Activated T-helper 17 cell treated with anti-CD3 and anti-CD28 coated beads, Interleukin-2, amount 50 U/mL, for 72 hours (primary cell): ENCODE measurements at places on chromosomes 11 and 22. TPM values are rescaled to one million over a fixed set of nuclear protein-coding genes. Genes with fewer than 3 reads are reported as not detected.

CCDC157 gene
- 0.50 TPM for total RNA-seq

GRCh38 chr11:78635814-78636506 is 61.3 kb upstream of the NARS2 start:
- H3K36me3 ChIP-seq = no peaks in the 10 kb centered on the region
- peak; percentile 86 for ATAC-seq
- H3K27ac ChIP-seq = no peak overlapping the region
- H3K4me1 ChIP-seq = peaks cover 13% of the 10 kb centered on the region

GRCh38 chr22:24725736-24726135 is 48.8 kb downstream of the PIWIL3 start:
- no peak overlapping the region for H3K27ac ChIP-seq
- no peak for ATAC-seq
- H3K4me1 ChIP-seq = no peaks in the 10 kb centered on the region
- peaks cover 21% of the 10 kb centered on the region for H3K27me3 ChIP-seq
- no peaks in the 10 kb centered on the region for H3K36me3 ChIP-seq

DNA sequence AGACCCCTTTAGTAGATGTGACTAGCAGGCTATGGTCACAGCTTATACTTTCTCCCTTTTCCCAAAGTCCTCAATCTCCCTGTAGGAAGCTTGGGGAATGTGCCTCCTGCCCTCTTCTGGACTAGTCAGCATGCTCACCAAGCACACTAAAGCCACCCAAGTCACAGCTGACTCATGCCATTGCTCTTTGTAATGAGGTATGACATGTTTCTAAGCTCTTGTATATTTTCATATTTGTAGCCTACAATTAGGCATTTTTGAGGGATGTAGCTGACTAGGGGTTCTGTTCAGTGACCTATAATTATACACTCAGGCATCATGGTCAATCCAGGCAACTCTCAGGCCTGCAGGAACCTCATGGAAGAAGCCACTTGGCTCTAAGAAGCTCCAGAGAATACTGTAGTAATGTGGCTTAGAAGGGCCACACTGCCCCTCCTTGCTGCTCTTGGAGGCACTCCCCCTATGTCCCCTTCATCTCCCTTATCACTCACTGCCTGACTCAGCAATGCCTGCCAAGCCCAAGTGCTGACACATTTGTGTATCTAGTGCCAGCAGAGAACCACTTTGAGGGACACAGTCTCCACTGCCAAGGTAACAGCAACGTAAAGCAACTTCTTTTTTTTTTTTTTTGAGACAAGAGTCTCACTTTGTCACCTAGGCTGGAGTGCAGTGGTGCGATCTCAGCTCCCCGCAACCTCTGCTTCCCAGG is 86.2 kb downstream of the RPL27A start:
- no peak overlapping the region for H3K4me3 ChIP-seq
- ATAC-seq = peak; percentile 14
- H3K4me1 ChIP-seq = no peaks in the 10 kb centered on the region
- no peak overlapping the region for H3K27ac ChIP-seq
- peaks cover 3% of the 10 kb centered on the region for H3K27me3 ChIP-seq

- no peak for ATAC-seq
- H3K36me3 ChIP-seq = no peaks in the 10 kb centered on the region
- H3K4me1 ChIP-seq = no peaks in the 10 kb centered on the region
Observed at GRCh38 chr11:134539285-134539684, 127.2 kb upstream of the B3GAT1 start.

- no peak overlapping the region for H3K4me3 ChIP-seq
- ATAC-seq = no peak
- H3K27ac ChIP-seq = no peak overlapping the region
- H3K36me3 ChIP-seq = no peaks in the 10 kb centered on the region
- H3K4me1 ChIP-seq = no peaks in the 10 kb centered on the region
Observed at GRCh38 chr11:78868563-78868962, 293.9 kb upstream of the NARS2 start.

TUBGCP6 gene
- 51.1 TPM for total RNA-seq

- peak overlapping the region; percentile 34 for H3K27ac ChIP-seq
- H3K4me3 ChIP-seq = no peak overlapping the region
- peak; percentile 82 for ATAC-seq
Observed at GRCh38 chr22:39809772-39810557, 83.6 kb downstream of the ENTHD1 start.

- peaks cover under 1% of the 10 kb centered on the region for H3K27me3 ChIP-seq
- H3K36me3 ChIP-seq = no peaks in the 10 kb centered on the region
- H3K27ac ChIP-seq = no peak overlapping the region
- H3K4me3 ChIP-seq = no peak overlapping the region
- no peak for ATAC-seq
Observed at GRCh38 chr22:42773167-42773566, 52.5 kb upstream of the A4GALT start.

GRCh38 chr11:131999084-131999483 is 628.7 kb downstream of the NTM start:
- no peaks in the 10 kb centered on the region for H3K36me3 ChIP-seq
- no peaks in the 10 kb centered on the region for H3K4me1 ChIP-seq
- no peak overlapping the region for H3K4me3 ChIP-seq
- no peak overlapping the region for H3K27ac ChIP-seq
- no peaks in the 10 kb centered on the region for H3K27me3 ChIP-seq

GRCh38 chr11:83768489-83768888 is 482.3 kb upstream of the CCDC90B start:
- no peak for ATAC-seq
- no peak overlapping the region for H3K27ac ChIP-seq
- H3K4me3 ChIP-seq = no peak overlapping the region
- H3K36me3 ChIP-seq = no peaks in the 10 kb centered on the region
- H3K4me1 ChIP-seq = no peaks in the 10 kb centered on the region
- peaks cover 7% of the 10 kb centered on the region for H3K27me3 ChIP-seq

UPK3A gene
- not detected for total RNA-seq

DNA sequence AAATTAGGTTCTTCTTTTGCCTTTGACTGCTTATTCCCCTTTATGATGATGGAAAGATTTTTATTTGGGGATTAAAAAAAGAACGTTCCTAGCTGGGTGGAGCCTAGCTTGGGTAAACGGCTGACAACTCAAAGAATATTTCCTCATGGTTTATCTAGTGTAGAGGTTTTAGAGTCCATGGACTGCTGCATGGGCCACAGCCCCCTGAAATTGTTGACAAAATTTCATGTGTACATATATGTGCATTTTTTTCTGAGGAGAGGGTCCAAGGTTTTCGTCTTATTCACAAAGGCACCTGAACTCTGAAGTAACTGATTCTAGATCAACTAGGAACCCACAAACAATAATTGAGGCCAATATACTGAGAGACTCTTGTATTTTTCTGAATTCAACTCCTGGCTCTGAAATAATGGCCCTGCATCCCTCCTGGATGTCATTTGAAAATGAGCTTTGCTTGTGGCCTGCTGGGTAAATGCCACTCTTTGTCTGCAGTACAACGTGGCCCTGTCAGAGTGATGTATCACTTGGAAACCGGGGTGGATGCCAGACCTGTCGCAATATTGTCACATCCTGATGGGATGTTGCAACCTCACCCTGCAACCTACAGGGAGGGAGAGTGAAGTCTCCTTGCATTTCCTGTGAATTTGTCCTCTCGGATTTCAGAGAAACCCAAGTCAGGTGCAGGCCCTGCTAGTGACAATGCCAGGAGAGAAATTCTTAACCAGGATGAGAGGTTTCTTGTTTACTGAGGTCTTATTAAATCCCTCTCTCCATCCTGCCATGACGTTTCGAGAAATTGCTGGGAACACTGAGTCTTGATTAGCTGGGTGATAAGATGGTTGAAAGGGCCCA is 33.8 kb downstream of the EHF start:
- H3K4me1 ChIP-seq = peaks cover 28% of the 10 kb centered on the region
- peak overlapping the region; percentile 21 for H3K4me3 ChIP-seq
- H3K36me3 ChIP-seq = peaks cover 5% of the 10 kb centered on the region
